Spleen (tissue), 13 donors: ENCODE measurements at places on chromosomes 3 and 15.
A peak's percentile ranks its signal among the peaks of the same experiment; 100 is the strongest.

DNA sequence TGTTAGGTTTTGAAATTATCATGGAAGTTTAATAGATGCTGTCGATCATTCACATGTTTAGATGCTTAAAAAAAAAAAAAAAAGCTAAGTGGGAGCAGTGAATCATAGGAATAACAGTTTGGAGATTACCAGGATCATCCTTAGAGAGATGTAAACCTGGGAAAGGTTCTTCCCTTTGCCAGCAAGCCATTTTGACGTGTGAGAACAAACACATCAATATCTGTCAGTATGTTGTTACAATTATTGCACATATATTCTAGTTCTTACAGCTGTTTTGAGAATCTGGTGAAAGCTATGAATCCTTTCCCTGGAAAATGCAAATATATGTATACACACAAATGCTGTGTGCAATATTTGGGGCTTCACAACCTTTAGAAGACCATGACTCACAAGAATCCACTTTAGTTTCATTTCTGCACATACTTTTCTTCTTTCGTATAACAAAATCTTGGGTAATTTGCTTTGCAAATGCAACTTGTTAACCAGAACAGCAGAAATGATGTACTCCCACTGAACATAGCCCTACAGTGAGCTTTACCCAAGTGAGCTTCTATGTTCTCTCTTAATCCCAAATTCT is 12.0 kb downstream of the NFKBIZ start:
- peaks cover 43% of the 10 kb centered on the region for H3K36me3 ChIP-seq
- no peak for DNase-seq
- no peaks in the 10 kb centered on the region for H3K27me3 ChIP-seq
- H3K4me1 ChIP-seq: no peaks in the 10 kb centered on the region
- H3K27ac ChIP-seq: no peak overlapping the region

- H3K4me3 ChIP-seq: no peak overlapping the region
- H3K27ac ChIP-seq: no peak overlapping the region
- H3K36me3 ChIP-seq: no peaks in the 10 kb centered on the region
- no peaks in the 10 kb centered on the region for H3K27me3 ChIP-seq
- H3K4me1 ChIP-seq: no peaks in the 10 kb centered on the region
Observed at GRCh38 chr3:104990758-104991157, 376.0 kb upstream of the ALCAM start.

GRCh38 chr3:7659079-7659478 is 798.2 kb downstream of the GRM7 start:
- no peak overlapping the region for H3K4me3 ChIP-seq
- no peaks in the 10 kb centered on the region for H3K36me3 ChIP-seq
- no peaks in the 10 kb centered on the region for H3K4me1 ChIP-seq
- H3K27ac ChIP-seq: no peak overlapping the region
- DNase-seq: no peak

GRCh38 chr3:154428286-154429206 is 1.4 kb downstream of the GPR149 start:
- no peak overlapping the region for H3K27ac ChIP-seq
- no peaks in the 10 kb centered on the region for H3K4me1 ChIP-seq
- H3K4me3 ChIP-seq: peak overlapping the region; percentile 17

DNA sequence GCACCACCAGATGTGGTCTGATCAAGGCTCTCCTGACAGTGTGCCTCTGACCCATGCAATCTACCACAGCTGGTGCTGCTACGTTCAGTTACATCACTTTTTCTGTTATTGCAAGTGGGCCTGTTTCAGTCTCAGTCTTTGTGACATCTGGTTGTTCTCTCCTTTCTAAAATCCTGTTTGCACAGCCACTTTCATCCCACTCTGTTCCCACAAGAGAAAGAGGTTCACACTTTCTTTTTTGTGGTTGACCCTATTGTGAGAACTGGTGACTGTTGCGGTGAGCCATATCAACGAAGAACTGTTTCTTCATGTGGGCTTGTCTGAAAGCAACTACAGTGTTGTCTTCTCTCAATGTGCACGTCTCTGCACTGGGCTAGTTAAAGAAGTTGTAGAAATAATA is 342.8 kb upstream of the ARPP21 start:
- no peaks in the 10 kb centered on the region for H3K27me3 ChIP-seq
- H3K36me3 ChIP-seq: no peaks in the 10 kb centered on the region
- H3K4me3 ChIP-seq: no peak overlapping the region
- no peaks in the 10 kb centered on the region for H3K4me1 ChIP-seq
- no peak overlapping the region for H3K27ac ChIP-seq
- no peak for DNase-seq

DNA sequence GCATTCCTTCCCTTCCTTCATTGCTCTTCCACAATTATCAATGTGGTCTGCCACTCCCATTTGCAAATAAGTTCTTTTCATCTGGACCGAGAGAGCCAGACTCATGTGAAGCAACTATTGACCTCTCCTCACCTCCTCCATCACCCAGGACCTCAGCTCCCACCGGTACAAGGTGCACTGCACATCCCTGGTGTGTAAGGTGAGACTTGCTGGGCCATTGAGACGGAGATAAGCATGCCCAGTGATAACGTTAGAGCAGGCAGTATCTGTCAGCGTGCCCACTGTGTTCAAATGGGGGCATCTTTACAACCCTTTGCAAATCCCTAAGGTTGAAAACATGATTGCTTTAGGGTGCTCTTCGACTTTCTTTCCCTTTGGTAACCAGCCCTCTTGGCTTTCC is 154.8 kb downstream of the ADAMTS17 start:
- H3K4me3 ChIP-seq: no peak overlapping the region
- no peaks in the 10 kb centered on the region for H3K4me1 ChIP-seq
- no peaks in the 10 kb centered on the region for H3K36me3 ChIP-seq
- H3K27me3 ChIP-seq: no peaks in the 10 kb centered on the region
- no peak overlapping the region for H3K27ac ChIP-seq

DNA sequence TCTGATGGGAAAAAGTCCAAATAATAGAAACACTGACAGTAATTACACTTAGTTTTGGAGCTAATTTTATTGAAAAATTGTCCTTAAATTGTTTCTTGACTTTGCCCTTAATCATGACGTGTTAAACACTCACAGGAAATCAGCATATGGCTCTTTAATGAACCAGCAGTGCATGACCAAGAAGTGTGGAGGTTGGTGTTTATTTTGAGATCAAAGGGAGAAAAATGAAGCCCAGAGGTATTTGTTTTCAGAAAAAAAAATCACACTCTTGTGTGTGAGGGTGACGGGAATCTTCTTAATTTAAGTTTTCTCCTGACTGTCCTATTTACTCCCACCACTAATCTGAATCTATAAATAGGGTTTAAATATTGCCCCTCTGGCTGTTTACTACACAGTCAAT is 28.8 kb upstream of the SYNM start:
- no peaks in the 10 kb centered on the region for H3K36me3 ChIP-seq
- peak overlapping the region; percentile 62 for H3K4me3 ChIP-seq
- H3K4me1 ChIP-seq: peaks cover 9% of the 10 kb centered on the region
- DNase-seq: no peak
- H3K27ac ChIP-seq: peak overlapping the region; percentile 53
- H3K27me3 ChIP-seq: peaks cover 4% of the 10 kb centered on the region
